Transverse colon (tissue), 4 donors: ENCODE measurements at places on chromosomes 5 and 9.

- no peak for DNase-seq
Measured at GRCh38 chr5:18965893-18966292, 1022.1 kb downstream of the CDH18 start.

DNA sequence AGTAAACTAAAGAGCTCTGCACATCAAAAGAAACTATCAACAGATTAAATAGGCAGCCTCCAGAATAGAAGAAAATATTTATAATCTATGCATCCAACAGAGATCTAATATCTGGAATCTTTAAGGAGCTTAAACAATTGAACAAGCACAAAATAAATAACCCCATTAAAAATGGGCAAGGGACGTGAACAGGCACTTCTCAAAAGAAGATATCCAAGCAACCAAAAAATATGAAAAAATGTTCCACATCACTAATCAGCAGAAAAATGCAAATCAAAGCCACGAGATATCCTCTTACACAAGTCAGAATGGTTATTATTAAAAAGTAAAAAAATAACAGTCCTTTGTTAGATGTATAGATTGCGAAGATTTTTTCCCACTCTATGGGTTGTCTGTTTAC lies 109.1 kb upstream of the TRPC7 start:
- no peak for DNase-seq

- no peak for DNase-seq
Measured at GRCh38 chr5:42502613-42503470, 79.6 kb downstream of the GHR start.

DNA sequence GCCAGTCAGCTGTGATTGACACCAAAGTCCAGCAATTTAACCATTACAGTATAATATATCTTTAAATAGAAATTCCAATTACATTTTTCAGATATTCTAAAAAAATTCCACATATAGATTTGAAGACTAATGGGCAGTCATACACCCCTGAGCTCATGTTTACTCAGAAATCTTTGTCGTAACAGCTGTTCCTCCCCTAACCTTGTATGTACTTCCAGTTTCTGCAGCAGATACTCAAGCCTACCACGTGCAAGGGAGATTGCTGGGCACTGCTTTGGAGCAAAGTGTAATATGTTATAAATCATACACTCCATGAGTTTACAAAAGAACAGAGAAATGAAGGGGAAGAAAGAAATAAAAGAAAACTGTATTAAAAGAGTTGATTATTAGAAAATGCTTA lies 241.2 kb downstream of the TRIM32 start:
- DNase-seq, result no peak

GRCh38 chr5:157267761-157268480 lies 2.0 kb downstream of the CYFIP2 start:
- DNase-seq, result no peak

DNA sequence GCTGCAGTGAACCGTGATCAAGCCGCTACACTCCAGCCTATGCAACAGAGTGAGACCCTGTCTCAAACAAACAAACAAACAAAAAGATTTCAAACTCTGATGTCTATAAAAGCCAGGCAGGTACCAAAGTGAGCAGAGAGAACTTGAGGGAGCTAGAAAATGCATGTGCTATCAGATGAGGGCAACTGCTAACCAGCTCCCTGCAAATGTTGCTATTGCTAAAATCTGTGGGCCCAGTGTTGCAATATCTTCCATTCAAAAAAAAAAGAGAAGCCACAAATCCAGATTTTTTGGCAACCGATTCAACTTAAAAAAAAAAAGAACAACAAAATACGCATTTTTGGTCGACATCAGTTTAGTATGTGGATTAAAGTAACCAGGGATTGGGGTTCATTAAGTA lies 5.5 kb downstream of the UBE2D2 start:
- no peak for DNase-seq

DNA sequence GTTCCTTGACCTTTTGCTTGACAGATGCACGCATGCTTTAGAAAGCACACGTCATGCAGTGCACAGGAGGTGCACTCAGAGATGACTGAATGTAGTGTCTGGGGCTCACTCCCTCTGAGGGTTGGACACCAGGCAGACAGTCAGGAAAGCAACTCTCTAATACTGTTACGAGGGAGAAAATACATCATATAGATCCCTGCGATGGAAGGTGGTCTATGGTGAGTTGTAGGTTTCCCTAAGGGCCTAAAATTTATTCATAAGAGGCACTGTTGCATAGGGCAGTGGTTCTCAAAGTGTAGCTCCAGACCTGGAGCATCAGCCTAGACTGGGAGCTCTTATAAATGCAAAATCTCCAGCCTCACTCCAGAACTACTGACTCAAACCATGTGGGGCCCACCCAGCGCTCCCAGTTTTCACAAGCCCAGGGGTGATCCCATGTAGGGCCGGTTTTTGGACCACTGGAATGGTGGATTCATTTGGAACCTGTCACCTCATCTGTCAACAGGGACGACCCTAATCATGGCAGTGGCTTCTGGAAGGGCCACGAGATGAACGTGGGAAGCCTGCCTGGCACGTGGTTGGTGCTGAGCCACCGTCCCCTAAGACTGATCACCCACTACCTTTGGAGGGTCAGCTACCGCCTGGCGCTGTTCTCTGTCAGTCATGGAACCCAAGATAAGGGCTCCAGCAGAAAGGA lies 16.8 kb upstream of the PHF19 start:
- DNase-seq, result no peak

- DNase-seq, result no peak
Measured at GRCh38 chr5:173940269-173940668, 48.7 kb upstream of the C5orf47 start.

DNA sequence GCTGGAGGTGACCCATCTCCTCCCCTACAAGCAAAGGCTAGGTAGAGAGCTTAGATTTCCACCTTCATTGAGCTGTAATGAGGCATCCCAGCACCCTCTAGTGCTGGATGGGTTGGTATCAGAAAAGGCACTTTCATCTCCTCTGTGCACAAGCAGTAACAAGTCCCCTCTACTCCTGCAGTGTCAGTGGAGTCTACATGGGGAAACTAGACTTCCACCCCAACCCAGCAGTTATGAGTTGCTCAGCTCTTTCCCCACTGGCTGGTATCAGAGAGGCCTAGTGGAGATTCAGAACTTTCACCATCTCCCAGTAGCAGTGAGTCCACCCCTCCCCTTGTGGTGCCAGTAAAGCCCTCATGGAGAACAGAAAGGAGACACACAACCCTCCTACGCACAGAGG lies 17.9 kb downstream of the FCN1 start:
- DNase-seq, result no peak

DNA sequence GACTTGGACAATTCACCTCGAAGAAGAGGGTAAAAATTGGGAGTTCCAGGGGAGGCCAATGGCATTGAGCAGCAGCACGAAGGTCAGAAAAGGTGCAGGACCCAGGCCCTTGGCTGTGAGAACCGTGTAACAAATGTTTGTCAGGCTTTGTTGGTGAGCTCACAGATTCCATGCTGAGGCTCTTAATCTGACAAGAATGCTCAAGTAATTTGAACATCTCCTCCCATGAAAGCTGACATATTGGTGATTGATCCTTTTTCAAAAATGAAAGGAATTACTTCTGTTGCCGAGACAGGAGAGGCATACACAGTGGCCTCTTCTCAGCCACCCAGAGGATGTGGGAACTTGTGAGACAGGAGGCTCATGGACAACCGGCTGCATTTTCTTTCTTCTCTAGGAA lies 11.6 kb downstream of the RAI14 start:
- DNase-seq, result no peak
